Fibroblast of mammary gland (primary cell): ENCODE measurements at places on chromosomes 16 and 17.
A peak's percentile ranks its signal among the peaks of the same experiment; 100 is the strongest.

- no peak for DNase-seq
Observed at GRCh38 chr16:51896013-51896412, 650.9 kb downstream of the TOX3 start.

DNA sequence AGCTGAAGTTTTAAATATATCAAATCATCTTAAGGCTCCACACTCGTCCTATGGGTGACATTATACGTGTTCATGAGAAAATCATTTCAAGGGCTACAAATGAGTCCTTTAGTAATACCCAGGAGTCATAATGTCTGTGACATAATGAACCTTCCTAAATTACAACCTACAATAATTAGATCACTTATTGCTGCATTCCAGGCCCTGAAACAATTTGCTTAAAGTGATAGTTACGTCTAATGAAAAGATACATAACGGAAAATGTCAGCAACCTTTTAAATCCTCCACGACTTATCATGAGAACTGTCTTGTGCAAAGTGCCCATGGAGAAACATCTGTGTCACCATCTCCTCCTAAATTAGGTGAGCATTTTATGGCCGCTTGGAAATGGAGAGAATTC lies 43.4 kb downstream of the IRX3 start:
- DNase-seq: no peak

DNA sequence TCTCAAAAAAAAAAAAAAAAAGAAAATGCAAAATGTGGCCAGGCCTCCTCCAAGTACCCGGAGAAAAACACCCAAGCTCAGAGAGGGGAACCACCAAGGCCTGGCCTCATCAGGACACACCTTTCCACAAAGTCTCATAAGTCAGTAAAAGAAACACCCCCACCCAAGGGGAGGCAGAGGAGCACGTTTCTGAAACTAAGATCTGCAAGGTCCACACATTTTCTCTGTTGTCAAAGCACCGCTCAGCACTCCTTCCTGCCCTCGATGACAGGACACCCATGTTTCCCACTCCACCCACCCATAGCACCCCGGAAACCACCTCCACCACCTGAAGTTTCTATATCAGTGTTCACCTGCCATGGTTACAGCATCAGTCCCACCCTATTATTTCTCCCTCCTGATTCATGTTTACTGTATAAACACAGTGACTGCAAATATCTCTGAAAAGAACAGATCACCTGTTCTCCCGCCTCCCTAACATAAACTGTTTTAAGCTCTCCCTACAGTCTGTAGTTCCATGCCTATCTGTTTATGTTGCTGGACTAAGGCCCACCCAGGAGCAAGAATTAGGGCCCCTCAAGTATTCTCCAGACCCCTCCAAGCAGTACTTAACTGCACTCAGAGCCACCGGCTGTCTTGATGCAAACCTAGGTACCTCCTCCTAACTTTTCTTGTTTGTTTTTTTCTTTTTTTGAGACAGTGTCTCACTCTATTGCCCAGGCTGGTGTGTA lies 2.0 kb downstream of the CORO7 start:
- DNase-seq: no peak

DNA sequence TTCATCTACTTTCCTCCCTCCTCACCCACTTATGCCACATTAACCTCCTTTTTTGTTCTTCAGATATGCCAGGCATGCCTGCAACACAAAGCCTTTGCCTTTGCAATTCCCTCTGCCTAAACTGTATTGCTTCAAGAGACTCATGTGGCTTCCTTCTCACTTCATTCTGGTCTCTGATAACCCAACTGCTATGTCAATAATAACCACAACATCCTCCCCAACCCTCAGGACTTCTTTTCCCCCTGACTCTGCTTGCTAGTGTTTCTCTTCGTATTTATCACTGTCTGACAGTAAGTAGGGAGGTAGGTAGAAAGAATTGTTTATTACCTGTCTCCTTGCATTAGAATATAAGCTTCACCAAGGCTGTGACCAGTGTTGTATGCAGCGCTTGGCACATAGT lies 22.4 kb downstream of the RBL2 start:
- no peak for DNase-seq

- DNase-seq: no peak
Observed at GRCh38 chr17:72901657-72902056, 190.8 kb downstream of the SLC39A11 start.

GRCh38 chr17:76135810-76136188 lies 5.2 kb downstream of the FOXJ1 start:
- no peak for DNase-seq

DNA sequence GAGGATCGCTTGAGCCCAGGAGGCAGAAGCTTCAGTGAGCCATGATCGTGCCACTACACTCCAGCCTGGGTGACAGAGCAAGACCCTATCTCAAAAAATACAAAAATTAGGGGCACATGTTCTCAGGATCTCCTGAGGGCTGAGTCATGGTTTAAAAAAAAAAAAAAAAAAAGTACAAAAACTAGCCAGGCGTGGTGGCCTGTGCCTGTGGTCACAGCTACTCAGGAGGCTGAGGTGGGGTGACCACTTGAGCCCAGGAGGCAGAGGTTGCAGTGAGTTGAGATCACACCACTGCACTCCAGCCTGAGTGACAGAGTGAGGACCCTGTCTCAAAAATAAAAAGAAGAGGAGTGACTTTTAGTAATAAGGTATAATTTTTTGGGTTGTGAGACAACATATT lies 16.9 kb downstream of the BLMH start:
- DNase-seq: peak; percentile 6

DNA sequence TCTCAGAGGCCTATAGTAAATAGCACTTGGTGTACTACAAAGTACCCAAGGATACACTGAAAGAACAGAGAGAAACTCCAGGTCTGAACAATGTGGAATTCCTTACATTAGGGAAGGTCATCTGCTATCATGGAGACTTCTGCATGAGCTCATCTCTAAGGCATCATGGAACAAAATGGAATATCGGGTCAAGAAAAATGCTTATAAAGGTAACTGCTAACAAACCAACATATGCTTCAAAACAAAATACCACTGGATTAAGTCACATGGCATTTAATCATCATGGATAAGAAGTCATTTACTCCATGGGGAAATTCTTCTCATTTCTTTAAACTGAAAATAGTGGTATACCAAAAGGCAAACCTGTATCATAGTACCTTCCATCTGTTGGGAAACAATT lies 34.2 kb downstream of the TXNDC11 start:
- DNase-seq: peak; percentile 42

- no peak for DNase-seq
Observed at GRCh38 chr17:57997085-57997809, 9.2 kb upstream of the VEZF1 start.

GRCh38 chr16:25013751-25014499 lies 1.2 kb downstream of the ARHGAP17 start:
- no peak for DNase-seq

DNA sequence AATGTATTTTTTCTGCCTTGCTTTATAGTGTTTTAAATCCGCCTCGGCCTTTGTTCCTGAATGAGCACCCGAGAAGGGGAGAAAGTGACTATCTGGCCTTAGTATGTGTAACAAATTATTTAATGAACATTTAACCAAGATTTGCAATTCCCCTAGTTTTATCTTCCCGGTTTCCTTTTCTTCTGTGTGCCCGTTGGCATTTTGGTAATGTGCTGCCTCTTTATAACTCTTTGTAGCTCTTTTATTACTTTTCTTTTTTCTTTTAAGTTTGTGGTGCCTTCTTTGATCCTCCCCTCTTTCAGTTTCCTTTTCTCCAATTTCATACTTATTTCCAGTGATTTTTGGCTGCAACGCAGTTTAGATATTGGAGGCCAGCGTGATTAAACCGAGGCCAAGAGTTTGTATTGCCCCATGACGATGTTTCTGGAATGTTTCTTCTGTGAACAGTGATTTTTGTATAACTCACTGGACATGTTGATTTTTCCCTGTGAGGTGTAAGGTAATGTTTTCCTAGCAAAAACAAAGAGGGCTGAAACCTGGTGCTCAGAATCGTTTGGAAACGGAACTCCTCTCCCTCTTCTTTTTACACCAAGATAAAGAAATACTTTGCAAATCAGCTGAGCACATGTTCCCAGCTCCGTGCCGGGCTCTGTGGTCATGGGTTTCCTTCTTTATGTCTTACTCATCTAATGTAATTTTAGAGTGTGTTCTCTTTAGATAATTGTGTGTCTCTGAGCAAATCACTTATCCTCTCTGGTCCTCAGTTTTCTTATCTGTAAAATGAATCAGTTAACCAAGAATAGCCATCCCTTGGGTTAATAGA lies 344.3 kb downstream of the WWOX start:
- DNase-seq: peak; percentile 5

- DNase-seq: no peak
Observed at GRCh38 chr17:8708025-8708461, 36.6 kb downstream of the CCDC42 start.

- DNase-seq: peak; percentile 60
Observed at GRCh38 chr17:17722081-17722905, 41.0 kb downstream of the RAI1 start.

DNA sequence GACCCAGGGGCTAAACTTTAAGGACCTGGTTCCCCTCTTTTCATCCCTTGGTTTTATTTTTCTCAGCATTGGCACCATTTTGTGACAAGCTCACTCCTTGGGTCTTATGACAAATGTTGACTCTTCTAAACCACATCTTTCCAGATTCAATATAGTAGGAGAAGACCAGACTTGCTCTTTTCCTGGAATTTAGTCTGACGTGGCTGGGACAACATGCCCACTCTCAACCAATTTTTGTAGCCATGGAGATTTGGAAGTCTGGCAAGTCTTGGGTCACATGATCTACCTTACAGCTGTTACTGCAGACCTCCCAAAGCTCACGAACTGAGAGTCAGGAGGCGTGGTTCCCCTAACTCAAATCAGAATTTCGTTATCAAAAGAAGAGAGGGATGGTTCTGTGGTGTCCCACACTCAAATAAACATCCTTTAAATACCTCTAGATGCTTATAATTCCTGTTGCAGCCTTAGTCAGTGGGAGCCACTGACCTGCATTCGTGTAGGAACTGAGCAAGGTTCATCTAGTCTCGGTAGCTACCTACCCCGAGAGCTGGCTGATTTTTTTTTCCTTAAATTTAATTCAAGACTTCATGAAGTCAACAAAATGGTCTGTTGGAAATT lies 683.5 kb downstream of the MAF start:
- DNase-seq: no peak

- no peak for DNase-seq
Observed at GRCh38 chr16:10569621-10570020, 10.8 kb downstream of the EMP2 start.

- DNase-seq: peak; percentile 91
Observed at GRCh38 chr16:72787514-72788268, 260.2 kb downstream of the ZFHX3 start.

DNA sequence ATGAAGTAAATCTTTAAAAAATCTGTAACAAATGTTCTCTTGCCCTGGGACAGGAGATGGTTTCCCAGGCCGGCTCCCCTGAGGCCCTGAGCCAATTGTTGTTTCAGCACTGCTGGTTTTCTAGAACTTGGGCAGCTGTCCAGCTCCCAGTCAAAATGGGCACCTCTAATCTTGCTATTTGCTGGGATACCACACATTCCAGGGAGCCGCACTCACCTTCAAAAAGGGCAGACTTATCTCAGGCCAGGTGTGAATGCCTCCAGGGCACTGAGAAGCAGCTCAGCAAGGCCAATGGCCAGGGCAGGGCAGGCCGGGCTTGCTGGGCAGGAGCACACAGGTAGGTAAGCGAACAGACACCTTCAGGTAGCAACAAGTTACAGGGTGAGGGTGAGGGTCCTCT lies 24.4 kb downstream of the TRIM16 start:
- no peak for DNase-seq

DNA sequence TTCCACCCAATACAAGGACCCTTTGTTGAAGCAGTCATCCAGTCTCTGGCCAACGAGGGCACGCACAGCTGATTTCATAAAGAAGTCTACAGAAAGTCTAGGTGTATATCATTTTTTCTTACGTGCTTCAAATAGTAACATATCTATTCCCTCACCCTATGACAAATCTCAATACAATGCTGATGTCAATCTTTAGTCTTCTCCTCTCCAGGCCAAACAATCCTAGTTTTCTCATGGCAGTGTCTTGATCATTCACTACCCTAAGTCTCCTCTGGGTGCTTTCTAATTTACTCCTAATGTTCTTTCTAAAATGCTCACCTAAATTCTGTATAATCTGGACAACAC lies 92.6 kb downstream of the CACNG1 start:
- DNase-seq: no peak

- DNase-seq: no peak
Observed at GRCh38 chr16:57032931-57033330, 43.6 kb downstream of the NLRC5 start.

DNA sequence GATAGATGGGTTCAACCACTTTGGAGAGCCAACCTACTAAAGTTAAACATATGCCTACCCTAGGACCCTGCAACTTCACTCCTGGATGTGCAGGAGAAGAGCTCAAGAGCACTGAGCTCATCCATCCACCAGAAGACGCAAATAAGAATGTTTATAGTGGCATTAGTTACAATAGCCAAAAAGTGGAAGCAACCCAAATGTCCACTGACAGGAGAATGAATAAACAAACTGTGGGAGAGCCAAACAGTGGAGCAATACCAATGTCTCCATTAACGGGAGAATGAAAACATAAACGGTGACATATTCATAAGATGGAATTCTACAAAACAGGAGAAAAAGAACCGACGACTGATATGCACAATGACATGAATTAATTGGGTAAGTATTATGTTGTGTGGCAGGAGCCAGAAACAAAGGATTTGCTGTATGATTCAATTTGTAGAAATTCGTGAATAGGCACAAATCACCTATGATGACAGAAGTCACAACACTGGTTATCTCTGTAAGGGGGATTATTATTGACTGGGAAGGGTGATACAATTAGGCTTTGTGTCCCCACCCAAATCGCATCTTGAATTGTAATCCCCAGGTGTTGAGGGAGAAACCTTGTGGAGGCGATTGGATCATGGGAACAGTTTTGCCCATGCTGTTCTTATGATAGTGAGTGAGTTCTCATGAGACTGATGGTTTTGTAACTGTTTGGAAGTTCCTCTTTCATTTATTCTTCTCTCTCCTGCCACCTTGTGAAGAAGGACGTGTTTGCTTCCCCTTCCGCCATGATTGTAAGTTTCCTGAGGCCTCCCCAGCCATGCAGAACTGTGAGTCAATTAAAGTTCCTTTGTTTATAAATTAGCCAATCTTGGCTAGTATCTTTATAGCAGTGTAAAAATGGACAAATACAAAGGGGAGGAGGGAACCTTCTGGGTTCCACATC lies 57.9 kb upstream of the PLCG2 start:
- no peak for DNase-seq

GRCh38 chr16:21645261-21645721 lies 7.1 kb downstream of the IGSF6 start:
- peak; percentile 40 for DNase-seq

GRCh38 chr17:50186661-50187393 lies 14.6 kb downstream of the COL1A1 start:
- DNase-seq: peak; percentile 72

- no peak for DNase-seq
Observed at GRCh38 chr17:7508145-7508544, 24.0 kb downstream of the POLR2A start.
